MG63 (cell line): ENCODE measurements at places on chromosomes 7 and 10. TPM values are rescaled to one million over a fixed set of nuclear protein-coding genes. Genes with fewer than 3 reads are reported as not detected.

The CCT6A gene
- 421 and 698 TPM in 2 replicates for total RNA-seq

DNA sequence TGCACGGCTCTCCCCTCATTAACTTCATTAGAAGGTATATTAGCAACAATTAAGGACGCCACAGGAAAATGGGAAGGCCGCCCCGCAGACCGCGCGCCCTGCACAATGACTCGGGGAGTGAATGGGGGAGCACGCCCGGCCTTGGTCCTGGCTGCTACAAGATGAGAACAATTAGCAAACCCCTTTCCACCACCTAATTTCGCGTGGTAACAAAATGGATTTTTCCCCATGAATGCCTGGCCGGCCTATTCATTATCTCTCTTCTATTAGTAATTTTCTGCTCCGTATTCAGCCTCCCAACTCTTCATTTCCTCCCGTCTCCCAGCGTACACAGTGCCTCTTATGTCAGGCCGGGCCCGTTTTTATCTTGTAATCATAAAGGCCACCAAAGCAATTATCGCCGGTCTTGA, 346.9 kb downstream of the DNAJB6 start:
- no peak for DNase-seq

DNA sequence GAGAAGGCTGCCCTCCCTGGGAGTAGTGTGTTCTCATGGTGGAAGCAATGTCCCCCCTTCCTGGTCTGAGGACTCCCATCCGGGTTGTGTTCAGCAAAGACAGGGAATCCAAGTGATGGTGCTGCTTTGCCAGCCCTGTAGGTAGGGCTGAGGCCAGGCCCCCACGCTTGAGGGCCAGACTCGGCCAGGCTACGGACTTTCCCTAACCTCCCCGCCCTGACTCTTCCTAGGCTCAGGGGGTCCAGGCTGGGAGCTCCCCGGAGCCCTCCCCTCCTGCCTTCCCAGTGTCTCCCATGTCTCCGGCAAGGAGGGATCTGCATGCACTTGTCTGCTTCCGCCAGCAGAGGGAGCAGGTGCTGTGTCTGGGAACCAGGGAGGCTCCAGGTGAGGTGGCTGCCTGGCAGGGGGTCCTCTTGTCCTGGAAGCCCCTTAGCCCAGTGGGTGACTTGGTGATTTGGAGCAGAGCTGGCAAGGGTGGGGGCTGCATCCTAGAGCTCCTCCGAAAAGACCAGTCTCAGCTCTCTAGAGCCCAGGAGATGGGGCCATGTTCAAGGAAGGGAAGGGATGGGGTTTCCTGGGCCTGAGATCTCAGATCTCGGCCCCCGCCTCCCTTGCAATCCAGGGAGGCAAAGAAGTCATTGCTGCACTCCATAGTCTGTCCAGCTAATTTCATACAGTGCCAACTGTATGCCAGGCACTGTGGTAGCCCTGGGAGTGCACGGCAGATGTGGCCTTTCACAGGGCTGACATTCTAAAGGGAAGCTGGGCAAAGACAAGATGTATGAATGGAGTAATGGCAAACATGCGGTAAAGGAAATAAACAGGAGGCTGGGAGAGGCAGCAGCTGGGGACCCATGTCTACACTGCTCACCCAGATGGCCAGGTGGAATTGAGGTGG, 20.3 kb upstream of the SFRP5 start:
- peak; percentile 43 for DNase-seq

DNA sequence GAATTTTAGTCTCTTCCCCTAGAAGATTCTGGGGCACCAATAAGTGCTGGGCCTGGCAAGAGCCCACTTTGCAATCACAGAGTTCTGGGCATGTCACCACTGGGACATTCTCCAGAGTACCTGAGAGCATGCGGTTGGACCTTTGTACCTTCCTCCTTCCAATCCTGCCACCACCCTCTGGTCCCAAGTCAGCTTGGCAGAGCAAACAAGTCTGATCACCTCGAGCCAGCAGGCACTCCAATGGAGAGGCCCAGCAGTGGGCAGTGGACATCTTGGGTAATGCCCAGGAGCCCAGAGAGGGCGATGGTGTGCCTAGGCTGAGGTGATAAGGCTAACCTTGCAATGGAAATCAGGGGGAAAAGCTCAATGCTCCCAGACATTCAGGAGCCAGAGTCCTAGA, 43.4 kb downstream of the SH3PXD2A start:
- no peak for DNase-seq

- DNase-seq, result peak; percentile 34
These were observed 14.0 kb downstream of the LRGUK start for GRCh38 chr7:134140889-134141867.

The MPP7 gene
- 3.8 and 8.3 TPM in 2 replicates for total RNA-seq

GRCh38 chr7:17721736-17722285, 218.5 kb downstream of the SNX13 start:
- no peak for DNase-seq

DNA sequence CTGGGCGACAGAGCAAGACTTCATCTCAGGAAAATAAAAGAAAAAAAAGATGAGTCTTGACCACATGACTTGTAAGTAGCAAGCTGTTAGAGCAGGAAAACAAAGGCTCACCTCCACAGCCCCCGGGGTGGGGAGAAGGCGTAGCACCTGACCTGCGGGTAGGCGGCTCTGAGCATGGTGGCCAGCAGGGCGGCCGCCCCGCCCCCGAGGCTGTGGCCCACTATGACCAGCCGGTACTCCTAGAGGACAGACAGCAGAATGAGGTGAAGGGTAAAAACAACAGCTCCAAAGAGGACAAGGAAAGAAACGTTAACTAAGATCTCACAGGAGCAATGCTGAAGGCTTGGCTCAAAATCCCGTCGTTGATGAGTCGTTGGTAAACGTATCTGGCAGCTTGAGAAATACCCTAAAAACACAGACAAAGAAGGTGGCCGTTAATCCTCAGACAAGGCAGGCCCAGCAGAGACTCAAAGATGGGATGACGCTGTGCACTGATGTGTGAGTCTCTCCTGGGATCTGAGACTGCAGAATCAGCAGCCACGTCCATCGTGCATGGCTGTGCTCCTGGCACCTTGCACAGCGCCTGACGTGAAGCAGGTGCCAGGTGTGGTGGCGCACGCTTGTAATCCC, 31.1 kb downstream of the DAGLB start:
- DNase-seq, result peak; percentile 48
